ENCODE measurements at places on chromosomes 1 and 21.
A peak's percentile ranks its signal among the peaks of the same experiment; 100 is the strongest.

DNA sequence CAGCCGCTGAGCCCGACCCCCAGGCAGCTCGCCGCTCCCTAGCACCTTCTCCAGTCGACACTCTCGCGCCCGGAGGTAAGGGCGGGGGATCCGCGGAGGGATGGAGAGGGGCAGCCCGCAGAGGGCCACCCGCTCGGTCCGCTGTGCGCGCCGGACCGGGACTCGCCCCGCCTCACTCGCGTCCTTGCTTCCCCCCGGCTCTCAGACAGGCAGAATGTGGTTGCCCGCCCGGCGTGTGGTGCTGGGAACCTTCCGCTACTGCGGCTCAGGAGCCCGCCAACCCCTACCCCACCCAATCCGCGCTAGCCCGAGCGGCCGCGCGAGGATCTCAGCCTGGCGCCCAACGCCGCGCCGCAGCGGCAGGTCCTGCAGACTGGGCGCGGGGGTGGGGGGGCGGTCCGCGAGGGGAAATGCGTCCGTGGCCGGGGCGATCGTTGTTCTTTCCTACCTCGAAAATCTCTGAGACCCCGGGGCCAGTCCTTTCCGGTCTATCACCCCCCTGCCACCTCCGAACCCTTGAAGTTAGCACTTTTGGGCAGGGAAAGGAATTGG, 404 bp downstream of the LRRC8C start:
- DNase-seq = no peak

- no peak for DNase-seq
Observed at GRCh38 chr1:39061951-39062350, 35.8 kb downstream of the NDUFS5 start.

GRCh38 chr1:125065821-125066180, 3881.0 kb downstream of the SRGAP2C start:
- no peak for DNase-seq

DNA sequence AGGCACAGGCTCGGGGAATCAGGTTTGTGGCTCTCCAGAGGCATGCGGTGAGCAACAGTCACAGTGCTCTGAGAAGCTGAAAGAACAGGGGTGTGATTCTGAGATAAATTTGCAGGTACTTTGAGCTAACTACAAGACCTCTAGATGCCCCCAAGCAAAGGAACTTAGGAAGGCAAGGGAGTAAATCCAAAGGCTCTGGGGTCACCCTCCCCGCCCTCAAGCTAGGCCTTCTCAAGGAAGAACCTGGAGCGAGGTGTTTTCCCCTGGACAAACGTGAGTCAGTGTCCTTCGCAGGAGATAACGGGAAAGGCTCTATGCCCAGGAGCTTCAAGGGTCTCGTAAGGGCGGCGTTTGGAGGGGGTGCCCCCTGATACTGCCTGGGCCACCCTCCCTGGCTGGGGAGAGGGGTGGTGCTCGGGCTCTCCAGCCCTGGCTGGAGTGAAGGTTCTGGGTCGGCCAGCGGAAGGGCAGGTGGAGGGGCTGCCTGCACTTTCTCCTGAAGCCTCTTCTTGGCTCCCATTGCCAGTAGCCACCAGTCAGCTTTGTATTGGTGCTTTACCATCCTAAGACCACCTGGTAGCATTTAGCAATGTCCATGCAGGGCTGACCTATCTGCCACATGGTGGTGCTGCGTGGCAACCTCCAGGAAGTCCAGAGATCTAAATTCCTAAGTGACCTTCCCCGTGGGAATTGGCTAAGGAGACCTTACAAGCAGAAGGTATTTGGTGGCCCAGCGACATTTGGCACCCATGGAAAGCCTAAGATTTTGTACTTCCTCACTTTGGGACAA, 44.0 kb downstream of the GPR161 start:
- no peak for DNase-seq

DNA sequence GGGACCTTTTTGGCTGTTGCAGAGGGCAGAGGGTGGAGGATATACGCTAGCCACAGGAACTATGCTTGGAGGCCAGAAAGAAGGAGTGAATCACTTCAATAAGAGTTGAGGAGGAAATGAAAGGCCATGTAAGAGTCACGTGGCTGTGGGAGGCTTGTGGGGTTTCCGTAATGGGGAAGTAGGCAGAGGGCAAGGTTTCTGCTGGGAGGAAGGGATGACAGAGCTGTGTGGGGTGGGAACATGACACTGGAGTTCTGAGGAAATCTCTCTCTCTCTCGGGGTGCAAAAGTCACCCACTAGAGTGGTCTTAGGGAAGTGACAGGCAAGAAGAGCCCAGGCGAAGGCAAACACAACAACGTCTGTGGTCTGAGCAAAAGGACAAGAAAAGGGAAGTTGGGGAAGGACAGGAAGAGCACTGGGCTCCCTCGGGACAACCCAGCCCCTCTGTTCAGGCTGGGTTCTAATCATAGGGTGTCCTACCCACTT, 3.9 kb upstream of the CD1C start:
- DNase-seq = no peak

- no peak for DNase-seq
Observed at GRCh38 chr1:158989424-158989823, 20.3 kb upstream of the IFI16 start.

DNA sequence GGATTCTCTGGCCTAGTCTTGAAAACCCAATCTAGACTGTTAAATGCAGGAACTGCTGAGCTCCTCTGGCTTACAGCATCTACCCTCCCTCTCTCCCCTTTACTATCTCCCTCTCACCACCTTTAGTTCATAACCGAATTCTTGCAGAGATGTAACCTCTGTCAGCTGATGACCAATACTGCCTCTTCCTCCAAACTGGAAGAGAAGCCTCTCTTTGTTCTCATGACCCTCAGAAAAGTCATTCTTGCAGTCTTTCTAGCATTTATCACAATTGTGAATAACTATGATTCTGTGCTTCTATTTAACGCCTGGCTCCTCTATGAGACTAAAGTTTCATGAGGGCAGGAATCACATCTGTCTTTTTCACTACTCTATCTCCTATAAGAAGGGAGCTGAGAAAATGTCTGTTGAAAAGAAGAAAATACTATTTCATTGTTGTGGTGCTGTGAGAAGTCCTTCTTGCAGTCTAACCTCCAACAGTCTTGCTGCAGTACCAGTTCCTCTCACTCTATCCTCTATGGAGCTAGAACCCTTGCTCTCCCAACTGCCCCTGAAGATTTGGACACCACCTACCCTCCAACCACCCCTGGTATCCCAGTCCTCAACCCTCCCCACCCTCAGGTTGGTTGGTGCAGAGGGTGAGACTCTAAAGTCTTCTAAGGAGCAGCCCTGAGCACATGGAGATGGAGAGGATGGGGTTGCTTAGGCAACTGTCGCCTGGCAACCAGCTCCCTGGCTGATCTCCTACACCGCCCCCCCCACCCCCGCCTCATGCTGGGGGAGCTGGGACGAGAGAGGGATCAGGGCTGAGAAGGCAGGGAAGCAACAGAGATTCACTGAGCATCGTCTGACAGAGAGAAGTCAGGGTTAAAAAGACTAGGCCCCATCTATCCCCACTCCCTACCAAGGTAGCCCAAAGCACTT, 13.9 kb downstream of the MEF2D start:
- DNase-seq = no peak

DNA sequence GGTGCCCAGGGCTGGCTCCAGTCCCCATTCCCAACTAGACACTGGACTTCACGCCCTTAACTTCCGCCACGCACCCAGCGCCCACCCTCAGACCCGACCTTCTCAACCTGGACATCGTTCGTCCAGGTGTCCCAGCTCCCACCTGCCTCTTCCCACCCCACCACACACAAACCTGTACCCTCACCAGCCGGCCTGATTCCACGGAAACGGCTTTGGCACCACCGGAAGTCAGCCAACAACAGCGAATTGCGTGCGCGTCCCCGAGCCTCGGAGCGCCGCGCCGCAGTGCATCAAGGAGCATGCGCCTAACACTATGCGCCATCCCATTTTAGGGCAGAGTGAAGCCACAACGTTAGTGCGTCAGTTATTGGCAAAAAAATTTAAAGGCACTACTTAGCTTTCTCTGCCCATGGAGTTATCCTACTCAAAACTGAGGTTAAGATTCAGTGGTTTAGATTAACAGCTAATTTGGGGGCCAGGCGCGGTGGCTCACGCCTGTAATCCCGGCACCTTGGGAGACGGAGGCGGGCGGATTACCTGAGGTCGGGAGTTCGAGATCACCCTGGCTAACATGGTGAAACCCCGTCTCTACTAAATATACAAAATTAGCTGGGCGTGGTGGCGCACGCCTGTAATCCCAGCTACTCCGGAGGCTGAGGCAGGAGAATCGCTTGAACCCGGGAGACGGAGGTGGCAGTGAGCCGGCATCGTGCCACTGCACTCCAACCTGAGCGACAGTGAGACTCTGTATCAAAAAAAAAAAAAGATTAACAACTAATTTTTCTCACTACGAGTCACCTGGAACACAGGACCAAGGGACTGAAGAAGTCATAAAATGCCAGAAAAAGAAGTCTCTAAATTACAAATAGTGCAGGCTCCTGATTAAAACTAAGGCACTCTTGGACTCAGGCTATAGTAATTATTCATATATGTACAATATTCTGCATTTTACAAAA, at the start of gene GON4L:
GON4L (minus strand) TSS at position 240 of the 956 bp plus-strand sequence. CDS start 3,434 bp downstream, outside the sequence.
- peak; percentile 81 for DNase-seq

GRCh38 chr1:237583270-237583669, 307.5 kb downstream of the ZP4 start:
- DNase-seq = no peak

DNA sequence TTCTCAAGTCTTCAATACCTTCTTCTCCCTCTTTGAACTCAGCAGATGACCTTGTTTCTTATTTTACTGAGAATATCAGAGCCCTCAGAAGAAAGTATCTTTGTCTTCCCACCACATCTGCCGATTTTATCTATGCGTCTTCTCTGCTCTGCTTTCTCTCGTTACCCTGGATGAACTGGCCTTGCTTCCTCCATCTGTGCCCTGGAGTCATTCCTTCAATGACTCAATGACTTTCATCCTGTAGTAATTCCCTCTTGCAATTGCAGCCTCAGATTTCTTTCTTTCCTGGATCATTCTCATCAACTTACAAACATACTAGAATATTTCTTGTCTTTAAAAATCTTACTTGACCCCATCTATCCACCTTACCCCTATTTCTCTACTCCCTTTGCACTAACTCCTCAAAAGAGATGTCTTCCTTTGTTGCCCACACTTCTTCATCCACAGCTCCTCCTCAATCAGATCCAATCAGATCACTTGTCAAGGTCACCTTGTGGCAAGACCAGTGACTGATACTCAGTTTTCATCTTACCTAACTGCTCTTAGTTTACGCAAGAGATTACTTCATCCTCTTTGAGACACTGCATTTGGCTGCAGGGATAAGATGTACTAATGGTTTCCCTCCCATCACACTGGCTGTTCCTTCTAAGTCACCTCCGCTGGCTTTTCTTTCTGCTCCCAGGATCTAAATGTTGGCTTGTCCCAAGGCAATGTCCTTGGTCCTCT, 8.2 kb upstream of the TGFBR3 start:
- no peak for DNase-seq

- DNase-seq = no peak
Observed at GRCh38 chr1:9302745-9303524, 10.2 kb downstream of the SPSB1 start.

GRCh38 chr1:58886611-58887010, 102.8 kb upstream of the JUN start:
- no peak for DNase-seq

DNA sequence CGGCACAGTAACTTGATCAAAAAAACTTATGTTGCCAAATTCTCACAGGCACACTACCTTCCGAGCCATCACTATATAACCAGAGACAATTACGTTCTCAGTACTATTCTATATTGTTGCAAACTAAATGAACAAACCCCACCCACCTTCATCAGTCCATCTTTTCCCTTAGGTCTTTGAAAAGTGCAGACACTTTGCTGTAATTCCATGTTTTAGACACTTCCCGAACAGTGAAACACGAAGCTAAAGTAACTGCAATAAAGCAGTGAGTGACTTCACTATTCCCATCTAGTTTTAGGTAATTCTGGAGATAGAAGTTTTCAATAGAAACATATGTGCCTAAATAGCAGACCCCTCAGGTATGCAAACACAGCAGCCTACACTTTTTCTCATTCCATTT, 7.7 kb downstream of the SFPQ start:
- no peak for DNase-seq

DNA sequence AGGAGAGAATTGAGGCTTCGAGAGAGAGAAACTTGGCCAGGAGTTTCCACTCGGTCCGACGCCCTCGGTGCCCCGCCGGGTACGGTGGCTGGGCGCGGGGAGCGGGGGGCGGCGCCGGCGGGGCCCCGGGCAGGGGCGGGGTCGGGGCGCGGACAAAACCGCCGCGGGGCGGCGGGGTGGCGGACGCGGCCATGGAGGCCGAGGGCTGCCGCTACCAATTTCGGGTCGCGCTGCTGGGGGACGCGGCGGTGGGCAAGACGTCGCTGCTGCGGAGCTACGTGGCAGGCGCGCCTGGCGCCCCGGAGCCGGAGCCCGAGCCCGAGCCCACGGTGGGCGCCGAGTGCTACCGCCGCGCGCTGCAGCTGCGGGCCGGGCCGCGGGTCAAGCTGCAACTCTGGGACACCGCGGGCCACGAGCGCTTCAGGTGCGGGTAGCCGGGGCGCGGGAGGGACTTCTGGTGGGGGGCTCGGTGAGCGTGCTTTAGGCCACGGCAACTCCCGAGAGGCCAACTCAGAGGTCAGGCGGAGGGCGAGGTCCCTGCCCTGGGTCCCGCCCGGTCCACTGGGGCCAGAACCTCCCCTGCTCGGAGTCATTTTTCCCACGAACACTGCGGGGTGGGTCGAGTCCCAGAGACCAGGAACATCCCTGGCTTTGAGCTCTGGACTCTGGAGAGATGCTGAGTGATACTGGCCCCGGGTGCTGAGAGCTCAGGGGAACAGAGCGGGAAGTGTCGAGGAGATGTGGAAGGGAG, 431 bp downstream of the RAB42 start:
- no peak for DNase-seq

GRCh38 chr21:40049031-40049930, 182.0 kb downstream of the PCP4 start:
- DNase-seq = no peak

Data from stimulated activated CD8-positive, alpha-beta memory T cell treated with anti-CD3 and anti-CD28 coated beads, Interleukin-4, amount 100 ng/mL, for 1 hour (primary cell).